ENCODE measurements at places on chromosomes 4 and X.
A peak's percentile ranks its signal among the peaks of the same experiment; 100 is the strongest.

DNA sequence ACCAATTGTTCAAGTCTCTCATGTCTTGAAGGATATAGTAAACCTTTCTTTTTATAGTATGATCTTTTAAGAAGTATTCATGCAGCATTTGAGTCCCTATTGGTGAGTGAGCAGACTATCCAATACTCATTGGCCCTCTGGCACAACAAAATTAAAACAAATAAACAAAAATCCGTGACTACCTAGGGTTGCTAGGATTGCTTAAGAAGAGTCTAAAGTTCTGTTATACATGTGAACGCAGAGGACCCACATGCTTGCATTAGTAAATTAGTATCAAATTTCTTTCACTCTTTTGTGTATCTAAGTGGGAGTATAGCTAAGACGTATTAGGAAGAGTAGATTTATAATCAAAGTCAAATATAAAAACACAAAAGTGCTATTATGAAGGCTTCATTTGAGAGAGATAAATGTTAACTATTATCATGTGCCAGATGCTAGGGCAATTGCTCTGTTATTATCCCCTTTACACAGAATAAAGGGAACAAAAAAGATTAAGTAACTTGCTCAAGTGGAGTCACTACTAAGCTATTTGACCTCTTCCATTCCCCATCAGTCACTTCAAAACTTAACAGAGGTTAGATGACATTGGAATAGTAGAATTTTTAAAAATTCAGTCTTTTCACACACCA is 29.2 kb upstream of the LARP1B start:
- no peak for DNase-seq

DNA sequence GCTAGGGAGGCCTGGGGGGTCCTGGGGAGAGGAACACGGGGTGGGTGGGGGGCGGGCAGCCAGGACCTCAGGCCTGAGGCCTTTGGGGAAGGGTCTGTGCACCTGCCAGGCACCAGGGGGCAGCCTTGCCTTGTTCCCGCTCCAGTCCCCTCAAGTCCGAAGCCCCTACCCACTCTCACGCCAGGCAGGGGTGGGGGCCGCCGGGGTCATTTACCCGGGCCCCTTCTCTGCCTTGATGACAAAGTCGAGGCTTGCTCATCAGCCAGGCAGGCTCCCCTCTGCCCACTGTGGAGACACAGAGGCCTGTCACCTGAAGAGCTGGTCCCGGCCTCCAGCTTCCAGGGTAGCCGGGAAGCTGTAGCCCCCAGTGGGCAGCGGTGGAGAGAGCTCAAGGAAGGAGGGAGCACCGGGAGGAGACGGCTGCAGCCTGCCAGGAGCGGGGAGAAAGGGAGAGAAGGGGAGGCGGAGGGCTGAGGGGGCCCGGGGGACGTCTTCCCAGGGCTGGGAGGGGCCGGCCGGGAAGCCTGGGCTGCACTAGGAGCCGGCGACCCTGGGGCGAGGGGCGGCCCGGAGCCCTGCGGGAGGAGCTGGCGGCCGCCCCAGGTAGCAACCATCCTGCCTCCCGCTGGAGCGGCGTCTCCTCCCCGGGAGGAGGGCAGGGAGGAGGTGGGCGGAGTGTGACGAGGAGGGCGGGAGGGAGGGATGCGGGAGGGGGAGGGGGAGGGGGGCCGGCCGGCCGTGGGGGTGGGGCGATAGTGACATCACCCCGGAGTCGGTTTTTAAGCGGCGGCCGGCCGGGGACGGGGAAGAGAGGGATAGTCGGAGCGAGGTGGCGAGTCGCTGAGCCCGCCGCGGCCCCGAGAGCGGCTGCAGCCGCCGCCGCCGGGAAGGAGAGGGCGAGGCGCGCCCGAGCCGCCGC is at the start of gene SLC6A8:
Gene SLC6A8, plus strand, starts transcription at position 806 of the 919 bp plus-strand sequence. CDS start 649 bp downstream, outside the sequence.
- no peak for DNase-seq

- DNase-seq: peak; percentile 26
Observed at GRCh38 chr4:48909697-48910096, 3.1 kb upstream of the OCIAD2 start.

DNA sequence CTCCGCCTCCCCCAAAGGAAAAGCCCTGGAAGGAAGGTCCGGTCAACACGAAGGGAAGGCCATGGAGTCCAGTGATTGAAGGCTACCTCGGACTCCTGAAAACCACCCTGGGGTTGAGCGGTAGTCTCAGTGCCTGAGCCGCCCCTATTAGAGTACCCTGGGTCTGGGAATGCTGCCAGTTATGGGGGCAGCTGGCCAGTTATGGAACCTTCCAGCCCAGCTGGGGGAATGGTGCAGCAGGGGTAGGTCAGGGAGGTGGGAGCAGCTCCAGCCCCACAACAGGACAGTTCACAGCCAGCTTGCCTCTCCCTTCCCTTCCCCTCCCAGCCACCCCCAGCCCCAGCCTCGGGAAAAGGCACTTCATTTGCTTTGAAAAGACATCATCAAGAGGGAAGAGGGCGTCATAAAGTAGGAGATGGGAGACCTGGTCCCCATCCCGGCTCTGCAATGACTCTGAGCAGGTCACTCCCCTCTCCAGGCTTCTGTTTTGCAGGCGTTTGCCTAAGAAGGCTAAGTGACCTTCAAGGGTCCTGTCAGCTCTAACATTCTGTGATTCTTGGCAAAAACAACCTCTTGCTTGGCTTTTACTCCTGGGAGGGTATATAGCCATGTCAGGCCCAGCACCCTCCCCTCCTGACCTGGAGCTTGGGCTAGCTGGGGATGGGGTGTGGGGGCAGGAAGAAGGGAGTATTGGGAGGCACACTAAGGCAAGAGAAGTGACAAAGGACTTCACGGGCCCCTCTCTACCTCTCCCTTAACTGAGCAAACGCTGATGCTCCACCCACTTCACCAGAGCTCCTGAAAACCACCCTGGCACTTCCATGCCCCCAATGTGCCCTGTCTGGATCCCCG is 8.0 kb downstream of the APLN start:
- DNase-seq: no peak

DNA sequence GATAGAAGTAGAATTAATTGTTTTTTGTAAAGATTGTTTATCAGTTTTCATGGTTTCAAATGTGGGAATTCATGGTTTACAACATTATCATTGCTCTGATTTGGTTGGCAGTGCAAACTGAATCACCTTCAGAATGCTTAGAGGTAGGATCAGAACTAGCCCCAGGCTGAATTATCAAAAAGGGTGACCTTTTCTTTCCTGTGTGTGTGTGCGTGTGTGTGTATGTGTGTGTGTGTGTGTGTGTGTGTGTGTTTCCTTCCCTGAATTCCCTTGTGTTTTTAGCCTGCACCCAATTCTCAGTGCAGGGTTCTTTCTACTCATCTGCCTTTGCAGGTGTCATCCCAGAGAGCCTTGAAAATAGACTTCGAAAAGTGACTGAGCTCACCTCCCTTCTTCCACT is 125.0 kb downstream of the BMPR1B start:
- DNase-seq: no peak

- no peak for DNase-seq
Observed at GRCh38 chr4:6334203-6334887, 64.7 kb downstream of the WFS1 start.

DNA sequence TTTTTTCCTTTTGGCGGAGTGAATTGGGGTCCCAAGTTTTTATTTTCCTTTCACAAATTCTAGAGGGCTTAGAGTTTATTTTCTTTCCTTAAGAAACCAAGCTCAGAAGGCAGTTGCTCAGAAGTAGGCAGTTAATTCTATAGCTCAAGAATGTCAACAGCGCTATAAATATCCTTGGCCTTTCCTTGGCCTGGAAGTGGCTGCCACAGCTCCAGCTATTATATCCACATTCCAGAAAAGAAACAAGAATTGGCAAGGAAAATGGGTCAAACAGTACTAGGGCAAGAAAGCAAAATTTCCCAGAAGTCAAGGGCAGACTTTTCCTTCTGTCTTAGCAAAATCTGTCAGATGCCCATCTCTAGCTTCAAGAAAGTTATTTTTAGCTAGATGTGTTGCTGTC is 31.0 kb downstream of the SLC10A6 start:
- DNase-seq: no peak

GRCh38 chrX:11143931-11144678 is 33.0 kb downstream of the HCCS start:
- no peak for DNase-seq

DNA sequence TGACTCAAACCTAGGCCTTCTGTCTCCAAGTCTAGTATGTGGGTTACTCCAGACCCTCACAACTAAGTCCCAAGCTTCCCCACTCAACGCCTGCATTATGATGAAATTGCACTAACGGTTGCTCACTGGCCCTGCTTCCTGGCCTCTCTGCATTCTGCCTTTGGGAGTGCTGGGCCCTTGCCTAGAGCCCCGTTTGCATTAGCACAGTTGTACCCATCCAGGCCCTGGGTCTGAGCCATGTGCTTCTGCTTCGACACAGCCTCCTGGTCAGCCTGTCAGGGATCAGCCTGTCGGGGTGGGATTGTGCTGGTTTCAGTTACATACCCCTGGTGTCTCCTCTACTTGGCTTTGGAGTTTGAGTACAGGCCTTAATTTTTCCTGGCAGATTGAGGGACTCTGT is 58.4 kb downstream of the DCUN1D4 start:
- DNase-seq: no peak

- DNase-seq: no peak
Observed at GRCh38 chr4:10345381-10345784, 111.8 kb downstream of the ZNF518B start.

- DNase-seq: no peak
Observed at GRCh38 chrX:34809096-34809495, 133.5 kb upstream of the FAM47B start.

DNA sequence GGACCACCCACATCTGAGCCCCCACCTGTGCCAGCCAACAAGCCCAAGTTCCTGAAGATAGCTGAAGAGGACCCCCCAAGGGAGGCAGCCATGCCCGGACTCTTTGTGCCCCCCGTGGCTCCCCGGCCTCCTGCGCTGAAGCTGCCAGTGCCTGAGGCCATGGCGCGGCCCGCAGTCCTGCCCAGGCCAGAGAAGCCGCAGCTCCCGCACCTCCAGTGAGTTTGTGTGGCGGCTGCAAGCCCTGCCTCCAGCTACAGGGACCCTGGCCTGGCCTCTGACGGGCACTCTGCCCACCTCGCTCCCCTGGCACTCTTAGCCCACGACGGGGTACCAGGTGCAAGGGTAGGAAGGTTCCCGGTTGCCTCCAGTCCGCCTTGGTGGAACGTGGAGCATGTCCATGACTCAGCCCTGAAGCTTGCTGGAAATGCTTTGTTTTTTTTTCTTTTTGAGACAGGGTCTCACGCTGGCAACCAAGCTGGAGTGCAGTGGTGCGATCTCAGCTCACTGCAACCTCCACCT is 13.7 kb upstream of the ADD1 start:
- DNase-seq: no peak

GRCh38 chrX:119087121-119087520 is 14.3 kb downstream of the CT47C1 start:
- no peak for DNase-seq

- no peak for DNase-seq
Observed at GRCh38 chr4:42149004-42149403, 3.5 kb downstream of the BEND4 start.

DNA sequence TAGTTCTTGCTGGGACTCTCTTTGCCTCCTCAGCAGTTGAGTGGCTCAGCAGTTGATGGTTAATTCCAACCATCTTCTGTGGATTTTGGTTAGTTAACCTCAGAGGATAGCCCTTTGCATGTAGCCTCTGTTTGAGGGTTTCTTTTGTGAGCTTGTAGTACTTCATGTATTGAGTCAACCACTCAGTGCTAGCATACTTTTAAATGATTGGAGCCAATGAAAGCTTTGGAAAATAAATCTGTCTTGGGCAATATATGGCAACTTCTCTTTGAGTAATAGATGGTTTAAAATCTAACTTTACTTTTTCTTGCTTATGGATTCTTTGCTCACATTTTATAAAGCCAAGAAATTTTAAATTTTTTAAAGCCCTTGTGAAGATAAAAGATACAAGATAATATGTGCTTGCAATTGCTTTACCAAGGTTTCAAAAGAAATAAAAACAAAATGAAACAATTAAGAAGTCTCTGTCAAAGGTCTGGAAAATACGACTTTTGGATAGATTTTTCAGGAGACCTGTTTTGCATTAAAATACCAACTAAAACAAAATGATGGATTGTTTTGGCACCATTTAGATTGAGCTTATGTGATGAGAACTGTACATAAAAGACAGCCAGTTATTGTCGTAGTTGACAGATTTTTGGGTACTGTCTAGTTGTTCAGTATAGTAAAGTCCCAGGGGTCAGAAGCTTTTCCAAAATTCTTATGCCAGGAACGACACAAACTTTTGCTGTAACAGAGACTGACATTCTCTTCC is 181.9 kb downstream of the SPRY1 start:
- no peak for DNase-seq

GRCh38 chr4:39763714-39764572 is 66.0 kb downstream of the UBE2K start:
- DNase-seq: no peak

- DNase-seq: no peak
Observed at GRCh38 chr4:152628128-152628527, 51.7 kb downstream of the TMEM154 start.

DNA sequence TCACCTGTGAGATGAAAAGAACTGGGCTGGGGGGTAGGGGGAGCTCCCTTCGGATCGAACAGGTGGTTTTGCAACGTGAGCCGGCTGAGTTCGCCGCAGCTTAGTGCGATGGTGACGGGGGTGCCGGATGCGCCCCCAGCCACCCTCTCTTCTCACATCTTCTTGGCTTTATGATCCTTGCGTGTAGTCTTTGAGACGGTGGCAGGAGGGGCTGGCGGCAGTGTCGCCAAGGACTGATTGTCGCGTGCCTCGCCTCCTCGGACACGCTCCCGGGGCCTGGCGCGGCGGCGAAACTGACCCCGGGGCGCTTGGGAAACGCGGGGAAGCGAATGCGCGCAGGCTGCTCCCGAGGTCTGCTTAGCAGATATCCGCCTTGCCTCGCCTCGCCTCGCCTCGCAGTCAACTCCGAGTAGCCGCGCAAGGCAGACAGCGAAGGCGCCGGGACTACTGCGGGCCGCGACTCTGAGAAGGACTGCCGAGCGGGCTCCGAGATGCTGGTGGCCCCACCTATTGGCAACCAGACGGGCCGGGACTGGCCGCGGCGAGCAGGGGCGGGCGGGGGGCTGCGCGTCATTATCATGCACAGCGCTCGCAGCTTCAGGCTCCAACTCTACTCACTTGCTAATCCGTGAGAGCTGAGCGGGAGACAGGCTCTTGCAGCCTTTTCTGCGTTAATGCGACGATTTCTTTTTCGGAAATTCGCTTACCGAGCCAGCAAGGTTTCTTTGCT is 1.5 kb downstream of the GRID2 start:
- DNase-seq: no peak

All from activated naive CD8-positive, alpha-beta T cell treated with anti-CD3 and anti-CD28 coated beads, Interleukin-2, amount 50 U/mL, for 16 hours (primary cell).